CD4-positive, alpha-beta T cell treated with Interleukin-17A for 4 hours (primary cell): ENCODE measurements at places on chromosomes 13 and 19.

DNA sequence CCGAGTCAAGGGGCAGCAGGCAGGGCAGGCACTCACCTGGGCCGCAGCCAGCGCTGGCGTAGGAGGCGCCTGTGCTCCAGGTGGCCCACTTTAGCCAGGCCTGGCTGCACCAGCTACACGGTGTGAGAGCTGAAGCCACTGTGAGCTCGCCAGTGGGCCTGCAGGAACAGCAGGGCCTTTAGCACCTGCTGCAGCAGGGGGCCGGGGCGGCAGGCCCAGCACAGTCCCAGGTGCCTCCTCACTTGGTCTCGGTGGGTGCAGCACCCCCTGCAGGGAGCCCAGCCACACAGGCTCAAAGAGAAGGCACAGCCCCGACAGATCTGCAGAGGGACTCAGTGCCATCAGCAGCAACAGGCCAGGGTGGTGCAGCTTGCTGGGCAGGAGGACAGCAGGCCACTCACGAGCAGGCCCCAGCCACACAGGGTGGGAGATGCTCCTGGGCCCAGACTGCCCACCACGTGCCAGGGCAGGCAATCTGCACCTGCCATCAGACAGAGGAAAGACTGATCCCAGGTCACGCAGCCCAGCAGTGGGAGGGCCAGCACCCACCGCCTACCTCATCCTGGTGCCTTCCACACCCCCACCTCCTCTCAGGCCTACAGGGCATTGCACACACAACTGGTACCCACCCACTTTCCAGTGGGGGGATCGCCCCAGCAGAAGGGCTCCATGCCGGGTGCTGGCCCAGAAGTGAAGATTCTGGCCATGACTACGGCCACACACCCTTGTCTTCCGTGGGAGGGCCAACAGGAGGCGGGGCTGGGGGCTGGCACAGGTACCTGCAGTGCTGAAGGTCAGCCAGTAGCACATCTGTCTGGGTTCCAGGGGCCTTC, 15.8 kb downstream of the ARHGAP33 start:
- DNase-seq, result peak; percentile 18

GRCh38 chr13:110965038-110965754, 50.3 kb upstream of the ANKRD10 start:
- DNase-seq, result no peak

DNA sequence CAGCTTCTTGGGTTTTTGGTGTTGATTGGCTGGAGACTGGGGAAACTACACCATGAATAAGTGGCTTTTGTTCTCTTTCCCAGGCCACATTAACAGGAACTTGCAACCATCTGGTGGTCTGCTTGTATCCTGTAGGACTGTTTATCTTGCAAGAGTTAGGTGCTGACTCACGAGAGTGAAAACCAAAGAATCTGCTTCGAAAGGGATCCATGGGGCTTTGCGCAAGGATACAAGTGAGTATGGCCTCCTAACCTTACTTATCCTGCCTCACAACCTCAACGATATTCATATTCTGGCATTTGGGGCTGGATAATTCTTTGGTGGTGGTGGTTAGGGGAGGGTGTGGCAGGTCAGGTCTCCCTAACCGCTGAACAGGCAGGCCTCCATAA, 4.7 kb upstream of the SIGLECL1 start:
- DNase-seq, result no peak

- no peak for DNase-seq
These were observed 115.1 kb upstream of the CACNA1A start for GRCh38 chr19:13621413-13621812.

DNA sequence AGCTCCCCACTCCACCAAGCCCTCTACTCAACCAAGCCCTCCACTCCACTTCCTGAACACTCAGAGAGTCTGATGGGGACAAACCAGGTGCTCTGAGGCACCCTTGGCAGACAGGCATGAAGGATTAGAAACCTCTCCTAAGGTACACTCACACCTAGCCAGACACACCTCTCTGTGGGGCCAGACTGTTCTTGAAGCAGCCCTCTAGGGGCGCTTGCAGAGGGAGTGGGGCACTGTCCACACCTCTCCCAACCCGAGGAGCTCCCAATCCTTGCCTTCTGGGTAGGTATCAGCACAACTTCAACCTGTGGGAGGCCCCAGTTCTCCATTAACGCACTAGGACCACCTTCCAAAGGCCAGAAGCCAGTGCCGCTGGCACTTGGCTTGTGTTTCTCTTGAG, 108.7 kb upstream of the VSTM2B start:
- DNase-seq, result no peak

GRCh38 chr19:32859591-32859990, 10.0 kb downstream of the SLC7A9 start:
- DNase-seq, result no peak

DNA sequence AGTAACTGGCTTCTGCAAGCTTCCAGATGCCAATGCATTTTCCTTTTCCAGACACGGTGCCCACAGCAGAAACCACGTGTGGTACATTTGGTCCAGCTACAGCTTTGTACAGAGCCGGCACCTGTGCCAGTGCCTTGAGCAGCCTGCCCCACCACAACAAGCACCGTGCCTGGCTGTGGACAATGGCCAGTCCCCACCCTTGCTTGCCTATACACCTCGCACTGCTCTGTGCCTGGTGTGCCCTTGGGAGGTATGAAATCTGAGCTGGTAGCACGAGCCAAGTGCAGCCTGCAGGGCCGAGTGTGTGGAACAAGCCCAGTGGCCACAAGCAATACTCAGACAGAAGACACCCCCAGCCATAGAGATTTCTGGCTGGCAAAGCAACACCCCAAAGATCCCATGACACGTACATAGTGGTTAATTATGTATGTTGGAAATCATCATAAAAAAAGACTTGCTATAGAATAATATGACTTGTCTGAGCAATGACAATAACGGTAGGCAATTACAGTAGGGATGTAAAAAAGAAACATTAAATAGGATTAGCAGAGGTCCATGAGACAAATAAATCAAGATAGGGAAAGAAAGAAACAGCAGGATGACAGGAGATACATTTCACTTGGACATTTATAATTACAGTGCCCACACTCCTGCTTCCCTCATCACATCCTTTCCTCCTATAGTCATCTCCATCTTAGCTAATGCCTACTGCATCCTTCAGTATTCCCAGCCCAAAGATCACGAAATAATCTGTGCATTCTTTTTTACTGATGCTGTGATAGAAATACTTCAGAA, 1399.5 kb downstream of the PCDH9 start:
- no peak for DNase-seq

GRCh38 chr19:38841787-38842438, 7.9 kb downstream of the HNRNPL start:
- peak; percentile 79 for DNase-seq

DNA sequence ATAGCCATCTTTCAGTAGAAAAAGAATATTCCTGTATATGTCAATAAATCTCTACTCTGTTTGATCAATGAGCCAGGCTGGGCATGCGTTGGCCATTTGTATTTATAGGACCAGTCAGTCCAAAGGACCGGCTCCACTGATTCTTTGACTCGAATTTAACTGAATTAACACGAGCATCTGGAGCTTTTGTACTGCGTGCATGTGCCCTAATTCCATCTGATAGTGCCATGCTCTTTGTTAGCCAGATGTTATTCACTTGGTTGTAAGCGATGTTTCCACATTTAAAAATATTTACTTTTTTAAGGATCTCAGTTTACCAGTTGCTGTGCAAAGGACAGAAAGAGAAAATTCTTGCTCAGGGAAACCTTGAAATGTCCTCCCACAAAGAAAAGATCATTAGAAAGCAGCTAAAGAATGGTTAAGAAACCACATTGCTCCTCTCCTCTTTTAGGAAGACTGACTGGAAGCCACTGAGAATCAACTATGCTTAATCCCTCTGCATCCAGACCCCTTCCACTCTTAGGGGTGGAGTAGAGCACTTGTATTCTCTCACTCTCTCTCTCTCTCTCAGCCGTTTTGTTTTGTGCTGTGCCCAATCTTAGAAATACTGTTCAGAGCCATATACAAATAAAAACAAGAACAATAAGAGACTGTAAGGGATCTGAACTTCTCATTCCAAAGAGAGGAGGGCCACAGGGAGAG, 165.8 kb downstream of the DCLK1 start:
- no peak for DNase-seq

GRCh38 chr13:27295660-27296059, 25.0 kb downstream of the RASL11A start:
- no peak for DNase-seq

GRCh38 chr19:7665076-7665475, 3.8 kb upstream of the RETN start:
- DNase-seq, result no peak

DNA sequence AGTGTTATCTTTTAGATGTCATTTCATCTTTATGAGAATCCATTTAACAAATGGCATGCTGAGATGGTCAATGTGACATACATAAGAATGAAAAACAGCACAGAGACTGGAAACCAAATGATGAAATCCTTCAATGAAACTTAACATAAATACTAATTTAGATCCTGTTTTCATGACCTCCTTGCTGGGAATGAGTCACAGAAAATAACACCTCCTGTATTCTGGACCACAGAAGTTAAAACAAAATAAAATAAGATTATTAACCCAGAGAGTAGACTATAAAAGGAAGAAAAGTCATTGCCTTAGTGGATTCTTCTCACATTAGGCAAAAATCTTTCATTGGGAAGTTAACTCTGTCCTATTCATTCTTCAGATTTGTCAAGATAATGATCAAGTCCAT, 1.6 kb downstream of the DIAPH3 start:
- no peak for DNase-seq
